ENCODE measurements at places on chromosomes 7 and 10.

DNA sequence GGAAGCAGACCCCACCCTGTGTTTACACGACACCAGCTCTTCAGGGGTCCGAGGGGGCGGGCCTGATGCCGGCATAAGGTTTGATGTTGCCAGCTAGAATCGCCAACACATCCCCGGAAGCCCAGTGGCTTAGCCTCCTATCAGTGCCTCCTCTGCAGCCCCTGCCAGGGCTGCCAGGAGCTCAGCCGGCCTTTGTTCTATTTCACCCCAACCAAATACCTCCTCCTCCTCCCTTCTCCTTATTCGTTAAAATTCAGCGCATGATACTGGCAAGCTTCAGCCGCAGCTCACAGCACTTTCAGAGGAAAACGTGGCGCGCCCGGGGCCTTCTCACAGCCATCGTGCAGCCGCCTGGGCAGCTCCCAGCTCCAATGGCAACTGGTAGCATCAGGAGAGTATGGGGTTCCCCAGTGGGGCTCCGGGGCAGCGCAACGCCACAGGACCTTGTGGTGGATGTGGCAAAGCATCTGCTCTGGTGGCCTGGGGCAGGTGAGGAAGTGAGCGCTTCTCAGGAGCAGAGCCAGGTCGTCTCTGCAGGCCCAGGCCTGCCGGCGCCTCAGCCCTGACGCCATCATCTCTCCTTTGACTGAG is 176.4 kb upstream of the RHEB start:
- H3K27ac ChIP-seq: no peak overlapping the region
- no peak overlapping the region for H3K4me3 ChIP-seq
- no peaks in the 10 kb centered on the region for H3K36me3 ChIP-seq
- no peaks in the 10 kb centered on the region for H3K4me1 ChIP-seq
- no peak for DNase-seq

DNA sequence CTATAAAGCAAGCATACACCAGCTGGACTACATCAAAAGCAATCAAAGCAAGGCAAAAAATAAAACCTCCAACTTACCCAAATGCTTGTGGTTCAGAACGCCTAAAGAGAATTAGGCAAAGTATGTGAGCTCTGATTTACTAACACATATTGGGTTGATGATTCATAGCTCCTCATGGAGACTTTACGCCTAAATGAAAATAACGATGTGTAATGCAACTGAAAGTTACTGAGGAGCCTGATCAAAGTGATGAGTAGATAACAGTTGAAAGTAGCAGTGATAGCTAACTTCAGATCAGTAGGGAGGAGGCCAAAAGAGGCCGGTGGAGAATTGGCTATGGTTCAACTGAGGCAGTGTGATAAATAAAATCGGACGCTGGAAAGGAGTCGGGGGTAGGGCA is 85.0 kb downstream of the MPP7 start:
- no peaks in the 10 kb centered on the region for H3K27me3 ChIP-seq
- DNase-seq: no peak
- H3K27ac ChIP-seq: no peak overlapping the region

DNA sequence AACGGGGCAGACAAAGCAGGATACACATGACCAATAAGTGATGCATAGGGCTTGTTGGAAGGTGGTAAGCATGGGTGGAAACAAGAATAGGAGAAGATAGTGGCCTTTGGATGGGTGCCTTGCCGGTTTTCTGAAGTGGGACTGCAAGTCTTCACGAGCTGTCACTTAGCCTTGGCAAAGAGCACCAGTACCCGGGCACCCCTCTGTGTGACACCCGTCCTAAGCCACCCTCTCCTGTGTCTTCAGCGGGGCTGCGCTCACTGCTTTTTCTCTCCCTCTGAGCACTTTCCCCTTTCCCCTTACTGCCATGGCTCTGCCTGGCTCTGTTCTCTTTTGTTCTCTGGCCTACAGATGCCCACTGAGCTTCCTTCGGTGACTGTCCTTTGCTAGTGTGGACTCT is 399.7 kb upstream of the MKI67 start:
- H3K4me3 ChIP-seq: no peak overlapping the region
- H3K27ac ChIP-seq: no peak overlapping the region
- H3K27me3 ChIP-seq: no peaks in the 10 kb centered on the region

GRCh38 chr7:117269417-117269816 is 53.4 kb downstream of the WNT2 start:
- no peaks in the 10 kb centered on the region for H3K4me1 ChIP-seq
- H3K27ac ChIP-seq: no peak overlapping the region
- H3K36me3 ChIP-seq: no peaks in the 10 kb centered on the region
- H3K4me3 ChIP-seq: no peak overlapping the region

DNA sequence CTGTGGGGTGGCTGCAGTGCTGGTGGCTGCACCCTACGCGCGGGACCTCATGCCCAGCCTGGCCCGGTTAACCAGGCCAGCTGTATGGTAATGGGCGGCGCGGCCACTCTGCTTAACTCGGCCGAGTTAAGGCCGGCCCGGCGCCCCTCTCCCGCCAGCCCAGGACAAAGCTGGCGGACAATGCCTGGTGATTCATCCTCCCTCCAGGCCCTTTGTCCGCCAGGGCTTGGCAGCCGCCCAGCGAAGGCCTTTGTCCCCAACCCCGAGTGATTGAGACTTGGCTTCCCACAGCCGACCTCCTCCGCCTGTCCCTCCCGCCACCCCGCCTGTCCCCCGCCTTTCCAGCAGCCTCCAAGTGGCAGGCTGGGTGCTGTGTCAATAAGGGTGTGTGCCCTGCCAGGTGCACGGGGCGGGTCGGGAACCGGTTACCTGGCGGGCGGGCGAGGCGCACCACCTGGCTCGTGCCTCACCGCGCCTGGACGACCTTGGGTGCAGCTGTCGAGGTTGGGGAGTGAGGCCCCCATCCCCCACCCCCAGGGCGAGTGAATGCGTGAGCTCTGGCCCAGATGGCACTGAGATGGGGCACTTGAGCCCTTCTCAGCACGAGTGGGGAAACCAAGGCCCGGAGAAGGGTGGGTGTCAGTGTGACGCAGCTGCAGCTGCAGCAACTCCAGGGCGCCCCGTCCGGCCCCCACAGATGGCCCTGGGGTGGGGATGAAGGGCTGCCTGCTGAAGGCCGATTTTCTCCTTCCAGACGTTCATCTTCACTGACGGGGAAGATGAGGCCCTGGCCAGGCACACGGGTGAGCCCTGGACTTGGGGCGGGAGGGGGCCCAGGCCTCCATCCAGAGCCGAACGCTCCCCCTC is 4.6 kb downstream of the LFNG start:
- no peak overlapping the region for H3K27ac ChIP-seq
- no peaks in the 10 kb centered on the region for H3K4me1 ChIP-seq
- no peaks in the 10 kb centered on the region for H3K36me3 ChIP-seq
- DNase-seq: peak; percentile 19
- no peak overlapping the region for H3K4me3 ChIP-seq
- peaks cover 86% of the 10 kb centered on the region for H3K27me3 ChIP-seq

All from MM.1S (cell line).